ENCODE measurements at places on chromosomes 16 and 17. TPM values are rescaled to one million over a fixed set of nuclear protein-coding genes. Genes with fewer than 3 reads are reported as not detected.

TEX14 gene
- 0.02 TPM for polyA plus RNA-seq

C16orf96 gene
- polyA plus RNA-seq, result not detected

ASPHD1 gene
- polyA plus RNA-seq, result 3.5 TPM

GRCh38 chr17:34996422-34997285 lies 16.3 kb downstream of the LIG3 start:
- no peak for DNase-seq

GRCh38 chr17:28093999-28094716 lies 51.7 kb downstream of the NLK start:
- DNase-seq, result no peak

TM4SF5 gene
- not detected for polyA plus RNA-seq

DNA sequence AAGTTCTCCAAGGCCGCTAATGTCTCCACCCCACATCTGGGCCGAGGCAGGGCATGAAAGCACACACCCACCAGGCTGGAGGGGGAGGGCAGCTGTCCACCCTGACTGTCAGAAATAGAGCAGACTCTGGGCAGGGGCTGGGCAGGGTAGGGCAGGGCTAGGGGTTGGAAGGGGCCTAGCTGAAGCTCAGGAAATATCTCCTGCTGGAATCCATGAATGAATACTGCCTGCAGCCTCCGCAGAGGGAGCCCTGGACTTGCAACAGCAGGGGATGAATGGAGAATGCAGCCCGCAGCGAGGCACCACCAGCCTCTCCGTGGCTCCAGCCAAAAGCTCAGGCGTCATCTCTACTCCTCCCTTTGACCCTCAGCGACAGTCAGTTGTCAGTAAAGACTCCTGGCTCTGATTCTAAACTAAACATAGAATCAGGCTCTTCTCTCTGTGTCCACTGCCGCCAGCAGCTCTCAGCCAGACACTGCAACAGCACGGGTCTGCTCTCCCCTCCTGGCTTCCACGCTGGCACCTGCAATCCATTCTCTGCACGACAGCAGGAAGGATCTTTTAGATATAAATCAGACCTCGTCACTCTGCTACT lies 23.9 kb upstream of the NGFR start:
- DNase-seq, result no peak

GRCh38 chr16:64185954-64186353 lies 935.9 kb downstream of the CDH11 start:
- DNase-seq, result no peak

- no peak for DNase-seq
These were observed 9.2 kb downstream of the NACA2 start for GRCh38 chr17:61581611-61582349.

- DNase-seq, result no peak
These were observed 1965.9 kb downstream of the TP53TG3F start for GRCh38 chr16:35425270-35425669.

DNA sequence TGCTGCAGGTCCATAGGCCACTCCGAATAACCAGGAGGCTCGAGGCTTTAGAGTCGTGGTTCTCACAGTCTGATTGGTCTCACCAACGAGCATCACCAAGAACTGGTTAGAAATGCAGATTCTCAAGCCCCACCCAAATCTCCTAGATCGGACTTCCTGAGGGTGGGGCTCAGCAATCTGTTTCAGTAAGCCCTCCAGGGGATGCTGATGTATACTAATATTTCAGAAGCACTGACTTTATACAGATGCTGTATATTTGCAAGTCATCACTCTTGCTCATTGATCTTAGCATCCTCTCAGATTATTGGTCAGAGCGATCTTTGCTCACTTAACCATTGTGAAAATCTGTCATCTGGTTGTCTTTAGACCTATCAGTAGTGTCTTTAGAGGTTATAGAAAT lies 4.4 kb upstream of the VAC14 start:
- no peak for DNase-seq

- DNase-seq, result no peak
These were observed 3.5 kb downstream of the KCNJ16 start for GRCh38 chr17:70078549-70078948.

TMEM235 gene
- polyA plus RNA-seq, result not detected

TNFRSF17 gene
- polyA plus RNA-seq, result not detected

GRCh38 chr16:76303637-76304314 lies 26.6 kb downstream of the CNTNAP4 start:
- no peak for DNase-seq

FOXC2 gene
- 1.6 TPM for polyA plus RNA-seq

GRCh38 chr17:40063901-40064531 lies 1.3 kb downstream of the THRA start:
- no peak for DNase-seq

GRCh38 chr16:69773260-69773947 lies 11.3 kb downstream of the WWP2 start:
- no peak for DNase-seq

DNA sequence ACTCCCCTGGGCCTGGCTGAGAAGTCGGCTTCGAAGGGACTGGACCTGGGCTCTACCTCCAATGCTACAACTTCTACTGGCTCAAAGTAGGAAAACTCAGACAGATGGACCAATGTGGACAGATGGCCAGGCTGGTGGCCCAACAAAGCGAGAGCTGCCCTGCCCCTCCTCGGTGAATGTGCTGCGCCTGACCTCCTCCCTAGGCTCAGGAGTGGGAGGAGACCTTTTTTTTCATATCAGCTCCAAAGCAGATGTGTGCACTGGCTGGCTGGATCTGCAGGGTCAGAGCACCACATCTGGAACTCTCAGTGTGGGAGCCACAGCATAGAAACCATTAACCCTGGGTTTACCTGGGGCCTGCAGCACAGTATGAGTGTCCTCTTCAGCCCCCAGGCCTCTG lies 20.8 kb downstream of the ATP6V0D1 start:
- DNase-seq, result no peak

All from AG04450 (cell line).